Stimulated activated CD4-positive, alpha-beta T cell treated with anti-CD3 and anti-CD28 coated beads, TNF-alpha, amount 100 ng/mL, for 24 hours (primary cell): ENCODE measurements at places on chromosomes 1 and 21.

DNA sequence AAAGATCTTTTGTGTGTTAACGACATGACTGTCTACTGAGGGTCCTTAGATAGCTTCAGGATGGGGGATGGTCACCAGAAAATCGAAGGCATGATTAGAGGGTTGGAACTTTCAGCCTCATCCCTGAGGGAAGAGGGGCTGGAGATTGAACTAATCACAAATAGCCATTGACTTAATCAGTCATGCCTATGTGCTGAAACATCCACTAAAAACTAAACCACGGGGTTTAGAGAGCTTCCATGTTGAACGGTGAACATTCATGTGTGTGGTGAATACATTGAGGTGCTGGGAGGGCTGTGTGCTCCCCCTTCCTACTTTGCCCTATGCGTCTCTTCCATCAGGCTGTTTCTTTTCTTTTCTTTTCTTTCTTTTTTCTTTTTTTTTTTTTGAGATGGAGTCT, 17.0 kb downstream of the RBP7 start:
- no peak for DNase-seq

- no peak for DNase-seq
Observed at GRCh38 chr1:233238884-233239431, 56.6 kb downstream of the PCNX2 start.

GRCh38 chr1:200921571-200922110, 26.9 kb downstream of the INAVA start:
- DNase-seq: no peak

DNA sequence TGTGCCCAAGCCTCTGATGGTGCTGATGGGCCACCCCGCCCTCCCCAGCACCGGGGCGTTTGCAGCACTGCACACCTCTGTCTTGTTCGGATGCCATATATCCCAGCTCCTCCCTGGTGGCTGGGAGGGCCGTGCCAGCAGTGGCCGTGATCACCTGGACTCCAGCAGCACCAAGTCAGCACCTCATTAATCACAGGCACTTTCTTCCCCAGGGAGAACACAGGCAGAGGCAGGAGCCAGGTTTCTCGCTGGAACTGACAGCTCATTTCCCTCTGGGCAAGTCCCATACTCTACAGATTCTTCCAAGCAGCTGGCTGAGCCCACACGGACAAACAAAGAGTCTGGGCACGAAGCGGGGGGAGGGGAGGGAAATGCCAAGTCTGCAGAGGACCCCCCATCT, 141.7 kb upstream of the EDN2 start:
- DNase-seq: no peak

DNA sequence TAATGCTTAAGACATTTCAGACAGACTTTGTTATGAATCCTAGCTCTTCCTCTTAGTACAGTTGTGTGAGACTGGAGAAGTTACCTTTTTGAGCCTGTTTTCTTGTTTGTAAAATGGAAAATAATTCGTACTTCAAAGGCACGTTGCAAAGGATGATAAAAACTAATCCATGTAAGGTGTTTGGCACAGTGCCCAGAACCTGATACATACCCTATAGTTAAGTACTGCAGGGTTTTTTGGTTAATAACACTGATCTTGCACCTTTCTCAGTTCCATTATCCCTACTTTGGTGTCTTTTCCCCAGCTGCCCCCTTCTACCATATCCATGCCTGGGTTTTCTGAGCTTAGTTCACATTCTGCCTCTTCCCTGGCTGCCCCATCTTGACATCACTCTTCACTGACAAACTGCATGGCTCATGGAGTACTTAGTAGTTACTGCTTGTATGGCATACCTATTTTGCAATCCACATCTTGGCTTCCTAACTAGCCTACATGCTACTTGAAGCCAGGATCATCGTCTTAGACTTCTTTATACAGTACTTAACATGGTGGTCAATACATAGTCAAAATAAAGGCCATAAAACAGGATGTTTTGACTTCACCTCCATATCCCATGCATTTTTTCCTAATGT, 10.1 kb downstream of the CCDC185 start:
- DNase-seq: no peak

GRCh38 chr21:32140151-32140550, 138.7 kb downstream of the MIS18A start:
- no peak for DNase-seq

DNA sequence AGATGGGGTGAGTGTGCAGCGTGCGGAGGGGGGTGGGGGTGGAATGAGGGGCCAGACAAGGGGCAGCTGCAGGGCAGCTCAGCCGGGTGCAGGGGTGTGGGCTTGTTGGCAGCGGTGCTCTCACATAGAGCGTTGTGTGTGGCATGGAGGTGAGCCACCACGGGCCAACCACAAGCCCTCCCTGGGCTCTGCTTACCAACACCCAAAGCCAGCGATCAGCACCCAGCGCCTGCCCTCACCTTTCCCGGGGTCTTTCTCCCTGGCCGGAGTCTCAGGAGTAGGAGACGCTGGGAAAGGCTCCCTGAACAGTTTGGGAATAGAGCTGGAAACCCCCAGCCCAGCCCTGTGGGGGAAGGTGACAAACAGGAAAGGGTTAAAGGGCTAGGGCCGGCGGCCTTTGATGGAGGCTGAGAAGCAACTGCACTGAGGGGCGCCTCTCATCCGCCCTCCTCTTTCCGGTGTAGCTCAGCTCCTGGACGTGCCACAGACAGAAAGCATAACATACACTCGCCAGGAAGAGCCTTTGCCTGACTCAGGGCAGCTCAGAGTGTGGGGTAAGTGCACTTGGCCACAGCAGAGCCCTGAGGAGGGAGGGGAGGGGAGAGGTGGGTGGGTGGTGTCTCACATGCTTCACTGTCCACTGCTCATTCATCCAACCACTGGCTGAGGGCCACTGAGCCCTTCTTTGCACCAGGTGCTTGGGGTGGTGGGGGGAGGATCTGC, 577 bp downstream of the IKBKE start:
- peak; percentile 55 for DNase-seq

DNA sequence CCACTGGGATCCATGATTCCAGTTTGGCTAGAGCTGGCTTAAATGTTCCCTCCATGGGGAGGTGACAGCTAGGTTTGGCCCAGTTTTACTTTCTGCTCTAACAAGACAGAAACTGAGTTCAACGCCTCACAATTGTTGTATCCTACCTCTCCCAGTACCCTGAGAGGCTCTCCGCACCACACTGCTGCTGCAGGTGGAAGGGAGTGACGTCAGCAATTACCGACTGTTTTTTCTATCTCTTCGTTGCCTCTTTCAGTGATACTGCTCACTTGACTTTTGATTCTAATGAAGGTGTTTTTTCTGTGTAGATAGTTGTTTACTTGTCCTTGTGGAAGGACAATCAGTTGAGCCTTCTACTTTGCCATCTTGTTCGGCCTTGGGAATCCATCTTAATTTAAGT, 204.9 kb upstream of the DUSP10 start:
- DNase-seq: no peak

- DNase-seq: no peak
Observed at GRCh38 chr1:98947071-98947470, 57.6 kb downstream of the PLPPR5 start.

DNA sequence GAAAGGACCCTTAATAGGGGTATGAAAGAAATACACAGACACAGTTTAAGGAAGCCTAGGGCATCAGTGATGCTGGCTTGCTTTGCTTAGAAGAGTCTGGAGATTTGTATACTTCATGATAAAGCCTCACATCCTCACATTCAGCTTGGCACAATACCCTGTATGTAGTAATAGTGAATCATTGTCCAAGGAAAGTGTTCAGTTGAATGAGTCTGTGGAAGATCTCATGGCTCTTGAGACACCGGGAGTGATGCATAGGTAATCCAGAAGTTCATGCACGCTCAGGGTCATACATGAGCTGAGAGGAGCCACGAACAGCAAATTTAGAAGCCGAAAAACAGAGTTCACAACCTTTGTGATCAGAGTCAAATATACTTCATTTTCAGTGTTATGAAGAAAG, 537.2 kb upstream of the TMPRSS15 start:
- DNase-seq: no peak

DNA sequence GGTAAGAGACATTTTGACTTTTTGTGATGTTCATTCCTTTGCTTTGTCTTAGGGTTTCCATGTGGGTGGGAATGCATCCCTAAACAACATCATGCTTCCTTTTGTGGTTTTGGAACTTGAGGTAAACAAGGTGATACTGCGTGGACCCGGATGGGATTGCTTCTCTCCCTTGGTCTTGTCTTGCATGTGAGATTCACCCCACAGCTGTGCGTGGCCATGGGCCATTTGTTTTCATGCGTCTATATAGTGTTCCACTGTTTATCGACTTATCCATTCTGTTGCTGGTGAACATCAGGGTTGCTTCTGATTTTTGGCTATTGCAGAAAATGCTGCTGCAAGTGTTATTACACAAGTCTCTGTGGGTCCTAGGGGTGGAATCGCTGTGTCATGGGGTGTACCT, 21.1 kb downstream of the CRYAA start:
- DNase-seq: no peak

DNA sequence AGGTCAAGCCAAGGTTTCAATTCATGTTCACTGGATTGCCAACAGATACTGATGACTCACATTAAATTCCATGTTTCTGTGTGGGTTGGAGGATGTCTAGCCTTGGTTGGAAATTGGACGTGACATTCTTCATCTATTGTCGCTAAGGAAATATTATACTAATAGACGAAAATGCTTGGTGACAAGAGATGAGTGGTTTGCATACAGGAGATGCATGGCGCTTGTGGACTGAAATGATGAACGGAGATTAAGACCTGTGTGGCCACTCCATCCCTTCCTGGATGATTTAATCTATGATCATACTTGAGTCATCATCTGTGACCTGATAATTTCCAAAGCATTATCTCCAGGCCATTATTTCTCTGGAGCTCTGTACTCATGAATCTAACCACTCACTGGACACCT, 97.0 kb upstream of the CD34 start:
- no peak for DNase-seq

DNA sequence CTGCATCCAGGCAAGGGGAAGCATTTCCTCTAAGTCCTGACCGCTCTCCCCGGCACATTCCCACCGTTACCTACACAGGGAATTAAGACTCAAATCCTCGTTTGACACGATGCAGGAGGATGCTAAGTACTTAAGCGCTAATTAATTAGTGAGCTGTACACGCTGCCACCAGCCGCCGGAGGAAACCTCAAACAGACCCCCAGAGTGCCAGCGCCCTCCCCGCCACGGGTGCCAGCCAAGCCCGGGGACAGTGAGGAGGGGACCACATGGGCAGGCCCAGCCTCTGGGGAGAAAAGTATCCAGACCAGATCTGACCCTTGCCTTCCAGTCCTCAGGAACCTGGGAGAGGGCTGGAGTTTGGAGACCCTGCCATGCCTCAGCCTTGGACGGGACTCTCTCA, 17.4 kb upstream of the CASZ1 start:
- DNase-seq: no peak

- DNase-seq: no peak
Observed at GRCh38 chr1:213383465-213383864, 332.4 kb downstream of the RPS6KC1 start.

DNA sequence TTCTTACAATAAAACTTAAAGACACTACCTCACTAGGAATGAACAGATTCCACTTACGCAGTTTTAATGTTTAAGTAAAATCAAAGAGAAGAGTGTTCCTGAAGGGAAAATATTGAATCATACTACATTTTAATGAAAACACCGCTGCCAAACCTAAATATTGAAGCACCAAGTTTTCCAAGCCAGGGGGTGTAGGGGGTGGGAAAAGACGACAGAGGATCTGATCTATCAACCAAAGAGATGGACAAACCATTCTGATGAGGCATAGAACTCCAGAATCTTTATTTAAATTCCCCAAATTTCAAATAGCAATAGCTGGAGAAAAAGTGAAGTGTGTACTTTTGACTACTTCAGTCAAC, 1.2 kb downstream of the ELK4 start:
- no peak for DNase-seq

DNA sequence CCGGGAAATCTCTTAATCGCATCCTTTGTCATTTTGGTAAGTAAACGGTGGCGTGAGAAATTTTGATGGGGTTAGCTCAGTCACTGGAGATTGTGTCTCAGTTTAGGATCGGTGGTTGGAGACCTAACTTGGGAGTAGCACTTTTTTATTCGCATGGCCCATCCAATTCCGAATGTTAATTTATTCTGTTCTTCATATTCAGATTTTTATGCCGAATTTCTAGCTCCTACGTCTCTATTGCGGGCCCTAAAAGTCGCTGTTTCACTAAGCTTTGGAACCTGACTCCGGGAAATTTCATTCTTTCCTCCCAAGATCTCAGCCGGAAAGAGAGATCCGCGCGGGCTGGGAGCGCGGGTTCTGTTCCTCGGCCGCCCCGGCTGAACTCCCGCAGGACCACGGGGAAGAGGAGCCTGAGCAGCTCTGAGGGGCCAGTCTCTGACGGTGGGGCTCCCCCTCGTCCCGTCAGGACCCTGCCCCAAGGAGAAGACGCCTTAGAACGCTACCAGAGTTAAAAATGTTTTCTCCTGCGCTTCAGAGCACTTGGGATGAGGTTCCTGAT, 279.7 kb downstream of the FAM72C start:
- no peak for DNase-seq

DNA sequence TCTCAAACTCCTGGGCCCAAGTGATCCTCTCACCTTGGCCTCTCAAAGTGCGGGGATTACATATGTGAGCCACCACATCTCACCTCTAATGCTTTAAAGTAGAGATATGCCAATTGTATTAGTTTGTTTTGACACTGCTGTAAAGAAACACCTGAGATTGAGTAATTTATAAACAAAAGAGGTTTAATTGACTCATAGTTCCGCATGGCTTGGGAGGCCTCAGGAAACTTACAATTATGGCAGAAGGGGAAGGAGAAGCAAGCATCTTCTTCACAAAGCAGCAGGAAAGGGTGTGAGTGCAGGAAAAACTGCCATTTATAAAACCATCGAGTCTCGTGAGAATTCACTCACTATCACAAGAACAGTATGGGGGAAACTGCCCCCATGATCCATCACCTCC, 3.5 kb upstream of the MYCL start:
- no peak for DNase-seq

GRCh38 chr1:193372553-193372952, 186.1 kb upstream of the B3GALT2 start:
- no peak for DNase-seq

DNA sequence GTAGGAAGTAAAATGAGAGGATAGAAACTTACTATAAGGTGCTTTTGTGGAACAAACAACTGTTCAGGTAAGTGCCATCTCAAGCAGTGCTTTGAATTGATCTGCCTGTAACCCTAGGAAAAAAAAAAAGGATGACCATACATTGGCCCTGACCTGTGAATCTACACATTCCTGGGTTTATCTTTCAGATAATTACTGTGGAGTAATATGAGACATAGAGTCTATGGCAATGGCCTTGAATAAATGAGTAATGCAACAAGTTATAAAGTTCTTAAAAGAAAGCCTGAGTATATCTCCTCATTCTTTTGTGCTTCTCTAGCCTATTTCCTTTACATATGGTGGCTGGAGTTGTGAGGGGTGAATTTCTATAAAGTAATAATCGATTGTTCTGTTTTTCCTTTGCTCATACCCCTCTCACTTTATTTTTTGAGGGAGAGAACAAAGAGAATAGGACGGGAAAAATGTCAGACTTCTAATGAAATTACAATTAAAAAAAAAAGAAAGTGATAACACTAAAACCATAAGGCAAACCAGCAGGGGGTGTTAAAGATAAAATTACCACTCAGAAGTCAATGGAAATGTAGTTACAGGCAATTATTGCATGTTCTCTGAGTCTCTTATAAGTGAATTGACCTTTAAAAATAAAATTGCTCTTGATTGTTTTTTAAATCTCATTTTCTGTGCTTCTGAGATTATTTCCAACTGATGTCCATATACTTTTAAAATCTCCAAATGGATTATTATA, 12.4 kb upstream of the ATP1A1 start:
- DNase-seq: no peak
